ENCODE measurements at places on chromosomes 1 and 21.
A peak's percentile ranks its signal among the peaks of the same experiment; 100 is the strongest.

DNA sequence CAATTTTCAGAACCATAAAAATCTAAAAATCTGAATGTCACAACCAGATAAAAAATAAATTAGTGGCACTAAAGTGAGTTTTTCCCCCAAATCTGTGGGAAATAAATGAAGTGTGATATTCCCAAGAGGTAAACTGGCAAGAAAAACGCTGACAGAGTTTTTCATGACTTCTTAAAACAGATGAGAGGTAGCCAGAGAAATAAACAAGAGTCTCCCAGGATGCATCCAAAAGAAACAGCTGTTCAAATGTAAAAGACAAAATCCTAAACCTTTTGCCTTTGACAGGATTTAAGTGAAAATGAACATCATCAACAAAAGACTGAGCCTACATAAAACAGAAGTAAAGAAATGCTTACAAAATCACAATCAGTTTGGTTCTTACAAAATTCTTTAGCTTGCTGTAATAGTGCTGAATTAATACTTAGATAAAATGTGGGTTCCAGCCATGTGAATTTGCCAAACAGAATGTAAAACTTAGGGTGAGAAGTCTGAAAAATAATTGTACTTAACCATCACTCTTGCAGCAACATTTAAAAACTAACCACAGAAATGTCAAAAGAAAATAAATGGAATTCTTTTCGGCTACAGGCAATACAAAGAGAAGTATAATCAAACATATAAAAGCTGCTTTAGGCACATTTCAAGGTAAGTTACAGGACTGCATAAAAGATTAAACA is 133.6 kb downstream of the EIF4G3 start:
- no peaks in the 10 kb centered on the region for H3K27me3 ChIP-seq
- no peak for DNase-seq
- no peak overlapping the region for H3K4me3 ChIP-seq
- peaks cover 21% of the 10 kb centered on the region for H3K4me1 ChIP-seq
- H3K27ac ChIP-seq: peak overlapping the region; percentile 66

GRCh38 chr21:29939104-29939923 is 482 bp downstream of the GRIK1 start:
- H3K27ac ChIP-seq: no peak overlapping the region
- H3K27me3 ChIP-seq: peaks cover 70% of the 10 kb centered on the region
- no peaks in the 10 kb centered on the region for H3K36me3 ChIP-seq
- H3K4me3 ChIP-seq: peak overlapping the region; percentile 88
- DNase-seq: peak; percentile 61

- H3K27me3 ChIP-seq: peaks cover 30% of the 10 kb centered on the region
- H3K4me1 ChIP-seq: peaks cover 11% of the 10 kb centered on the region
- H3K27ac ChIP-seq: no peak overlapping the region
- H3K36me3 ChIP-seq: peaks cover 4% of the 10 kb centered on the region
These were observed 690 bp downstream of the C1orf216 start for GRCh38 chr1:35717911-35718476.

- no peak overlapping the region for H3K4me3 ChIP-seq
- no peak for DNase-seq
- peaks cover 5% of the 10 kb centered on the region for H3K27me3 ChIP-seq
These were observed 205.9 kb downstream of the CTH start for GRCh38 chr1:70616946-70617345.

GRCh38 chr1:166165661-166166328 is 1.0 kb downstream of the FAM78B start:
- H3K36me3 ChIP-seq: no peaks in the 10 kb centered on the region
- peak overlapping the region; percentile 85 for H3K4me3 ChIP-seq
- peaks cover 21% of the 10 kb centered on the region for H3K4me1 ChIP-seq

- H3K27ac ChIP-seq: peak overlapping the region; percentile 53
- H3K27me3 ChIP-seq: no peaks in the 10 kb centered on the region
- H3K4me1 ChIP-seq: peaks cover 8% of the 10 kb centered on the region
- H3K36me3 ChIP-seq: peaks cover 69% of the 10 kb centered on the region
- DNase-seq: no peak
These were observed 6.9 kb upstream of the TMEM81 start for GRCh38 chr1:205091043-205091740.

DNA sequence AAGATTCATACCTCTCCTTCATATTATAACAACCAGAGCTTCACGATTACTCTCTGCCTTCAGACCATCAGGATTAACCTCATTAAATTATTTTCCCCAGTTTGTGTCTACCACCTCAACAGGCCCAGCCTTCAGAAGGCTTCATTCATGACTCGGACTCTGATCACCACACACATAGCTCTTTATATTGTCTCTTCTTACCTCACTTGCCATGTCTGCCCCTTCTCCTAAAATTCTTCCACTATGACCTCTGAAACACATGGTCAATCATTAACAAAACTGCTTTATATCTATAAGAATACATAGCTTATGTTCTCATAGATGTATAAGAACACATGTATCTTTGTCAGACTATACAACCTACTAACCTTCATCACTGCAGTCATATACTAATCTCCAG is 79.8 kb downstream of the USP1 start:
- no peaks in the 10 kb centered on the region for H3K4me1 ChIP-seq
- H3K36me3 ChIP-seq: peaks cover 49% of the 10 kb centered on the region
- H3K27ac ChIP-seq: no peak overlapping the region
- no peak for DNase-seq
- H3K27me3 ChIP-seq: no peaks in the 10 kb centered on the region

GRCh38 chr21:46542588-46543124 is 62.2 kb downstream of the S100B start:
- no peak overlapping the region for H3K27ac ChIP-seq
- peaks cover 2% of the 10 kb centered on the region for H3K27me3 ChIP-seq
- peaks cover 38% of the 10 kb centered on the region for H3K36me3 ChIP-seq
- DNase-seq: no peak
- no peak overlapping the region for H3K4me3 ChIP-seq
- H3K4me1 ChIP-seq: peaks cover 15% of the 10 kb centered on the region

- H3K4me3 ChIP-seq: peak within 1 kb of the TSS; percentile 93
- peaks cover 29% of the 10 kb centered on the region for H3K4me1 ChIP-seq
- peak; percentile 81 for DNase-seq
- peaks cover 18% of the 10 kb centered on the region for H3K27me3 ChIP-seq
These were observed at the start of gene SLX9 for GRCh38 chr21:44939532-44940115. TSS of gene SLX9 (plus strand) at chr21:44940029. CDS start at chr21:44940058, 29 bp downstream.

DNA sequence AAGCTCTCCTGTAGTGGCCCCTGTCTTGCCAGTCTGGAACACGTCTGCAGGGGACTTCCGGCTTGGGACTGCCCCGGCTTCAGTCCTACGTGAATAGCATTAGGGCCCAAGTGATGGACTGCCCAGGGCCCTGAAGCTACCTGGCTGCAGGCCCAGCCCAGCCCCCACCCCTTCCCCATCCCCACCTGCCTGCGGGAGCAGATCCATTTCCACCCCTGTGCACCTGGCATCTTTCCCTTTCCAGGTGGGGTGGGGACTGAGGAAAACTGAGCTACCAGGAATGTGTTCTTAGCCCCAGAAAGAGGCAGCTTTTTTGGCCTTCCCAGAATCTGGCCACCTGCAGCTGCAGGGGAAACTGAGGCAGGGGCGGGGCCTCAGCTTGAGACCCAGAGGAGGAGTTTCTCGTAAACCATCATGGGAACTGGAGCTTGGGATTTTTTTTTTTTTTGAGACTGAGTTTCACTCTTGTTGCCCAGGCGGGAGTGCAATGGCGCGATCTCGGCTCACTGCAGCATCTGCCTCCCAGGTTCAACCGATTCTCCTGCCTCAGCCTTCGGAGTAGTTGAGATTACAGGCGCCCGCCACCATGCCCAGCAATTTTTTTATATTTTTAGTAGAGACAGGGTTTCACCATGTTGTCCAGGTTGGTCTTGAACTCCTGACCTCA is 3.2 kb downstream of the EDN2 start:
- no peaks in the 10 kb centered on the region for H3K36me3 ChIP-seq
- H3K4me1 ChIP-seq: peaks cover 45% of the 10 kb centered on the region
- DNase-seq: no peak

DNA sequence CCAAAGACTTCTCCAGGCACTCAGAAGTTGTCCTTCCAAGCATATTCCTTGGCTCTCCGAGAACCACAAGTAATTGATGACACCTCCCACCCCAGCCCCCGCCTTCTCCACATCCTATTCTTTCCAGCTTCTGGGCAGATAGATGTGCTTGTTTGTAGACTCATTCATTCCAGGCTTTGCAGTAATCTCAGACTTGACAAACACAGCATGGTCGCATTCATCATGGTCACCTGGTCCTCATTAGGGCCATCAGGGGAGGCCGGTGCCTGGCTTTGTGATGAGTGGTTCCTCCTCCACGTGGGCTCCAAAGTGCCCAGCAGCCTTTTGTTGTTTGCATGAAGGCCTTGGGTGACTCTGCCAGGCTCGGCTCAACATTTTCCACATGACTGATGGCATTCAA is 28.5 kb upstream of the KCNE2 start:
- peak overlapping the region; percentile 59 for H3K27ac ChIP-seq
- H3K4me3 ChIP-seq: no peak overlapping the region
- DNase-seq: no peak
- no peaks in the 10 kb centered on the region for H3K36me3 ChIP-seq

GRCh38 chr1:8578132-8578877 is 239.1 kb downstream of the RERE start:
- peaks cover 4% of the 10 kb centered on the region for H3K27me3 ChIP-seq
- DNase-seq: no peak
- H3K27ac ChIP-seq: peak overlapping the region; percentile 79
- peaks cover 26% of the 10 kb centered on the region for H3K4me1 ChIP-seq
- H3K36me3 ChIP-seq: peaks cover 37% of the 10 kb centered on the region

Measured in nephron progenitor cell (in vitro differentiated cells).